ENCODE measurements at places on chromosomes 12 and 14.

GRCh38 chr14:103839579-103839978, 7.8 kb downstream of the PPP1R13B start:
- no peak for DNase-seq

DNA sequence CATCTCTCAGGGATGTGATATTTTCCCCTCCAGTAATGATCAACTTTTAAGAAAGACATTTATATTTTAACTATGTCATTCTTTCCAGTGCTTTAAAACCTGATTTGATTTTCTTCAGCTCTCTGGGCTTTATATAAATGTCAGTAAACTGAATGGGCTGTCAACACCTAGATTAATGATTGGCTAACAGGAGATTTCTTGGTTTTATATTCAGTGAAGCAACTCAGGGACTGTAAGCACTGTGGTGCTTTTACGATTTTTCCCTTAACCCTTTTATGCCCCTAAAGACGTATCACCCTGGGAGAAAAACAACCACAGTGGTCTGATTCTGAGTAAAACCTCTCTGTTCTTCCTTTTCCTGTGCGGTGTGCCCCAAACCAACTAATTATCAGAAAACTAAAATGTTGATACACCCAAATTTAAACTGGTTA, 38.0 kb downstream of the PTGER2 start:
- no peak for DNase-seq

DNA sequence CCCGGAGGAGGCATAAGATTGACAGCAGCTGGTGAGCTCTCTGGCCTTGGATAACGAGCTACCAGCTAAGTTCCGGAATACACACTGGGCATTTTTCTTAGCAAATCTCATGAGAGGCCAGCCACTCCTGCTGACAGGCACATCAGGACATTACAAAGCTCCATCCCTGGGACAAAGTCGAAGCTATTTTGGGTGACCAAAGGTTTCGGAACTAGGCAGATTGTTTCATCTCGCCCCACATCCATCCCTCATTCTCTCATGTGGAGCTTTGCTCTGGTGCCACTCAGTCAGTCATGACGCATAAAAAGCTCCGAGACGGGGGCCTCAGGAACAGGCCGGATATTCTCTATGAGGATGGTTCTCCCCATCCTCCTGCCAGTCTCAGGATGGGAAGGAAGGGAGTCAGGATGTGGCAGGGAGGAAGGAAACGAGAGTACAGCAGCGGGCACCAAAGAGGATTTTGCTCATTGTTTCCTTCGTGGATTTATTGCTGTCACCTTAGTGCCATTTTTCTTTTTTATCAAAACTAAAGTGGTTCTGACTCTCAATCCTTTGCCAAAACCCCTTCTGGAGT, 253.1 kb upstream of the FKBP4 start:
- no peak for DNase-seq

GRCh38 chr14:77190977-77191376, 9.4 kb downstream of the TMEM63C start:
- no peak for DNase-seq

DNA sequence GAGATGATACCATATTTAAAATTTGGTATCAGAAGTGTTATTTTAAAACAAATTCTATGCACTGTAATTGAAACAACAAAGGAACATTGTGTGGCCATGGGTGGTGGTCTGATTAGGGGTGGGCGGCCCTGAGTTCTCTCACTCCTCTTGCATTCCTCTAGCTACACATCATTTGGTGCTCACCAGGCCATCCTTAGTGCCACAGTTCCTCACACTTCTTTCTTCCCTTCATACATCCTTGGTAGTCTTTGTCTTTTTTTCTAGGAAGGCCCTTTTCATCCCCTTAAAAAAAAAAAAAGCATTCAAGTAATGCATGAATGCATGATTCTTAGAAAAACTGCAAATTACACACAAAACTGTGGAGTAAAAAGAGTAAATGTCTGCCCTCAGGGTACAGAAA, 2.4 kb upstream of the MANSC4 start:
- no peak for DNase-seq

DNA sequence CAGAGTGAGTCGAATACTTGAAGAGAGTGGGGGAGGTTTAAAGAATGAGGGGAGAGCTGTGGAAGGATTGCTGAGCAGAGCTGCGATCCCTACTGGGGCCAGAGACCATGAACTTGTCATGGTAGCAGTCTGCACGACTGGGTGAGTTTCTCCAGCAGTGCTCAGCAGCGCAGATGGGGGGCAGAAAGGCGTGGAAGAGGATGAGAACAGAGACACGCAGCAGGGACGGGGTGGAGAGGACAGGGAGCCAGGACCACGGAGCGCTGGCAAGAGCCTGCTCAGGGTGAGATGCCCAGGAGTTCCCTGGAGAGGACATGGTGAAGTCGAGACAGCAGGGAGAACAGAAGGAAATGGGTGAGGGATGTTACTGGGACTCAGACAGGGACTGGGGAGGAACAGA, 2.1 kb upstream of the AQP6 start:
- DNase-seq: no peak

GRCh38 chr14:61750708-61751474, 11.3 kb upstream of the SNAPC1 start:
- DNase-seq: peak; percentile 96

GRCh38 chr14:77067632-77068516, 30.2 kb upstream of the CIPC start:
- peak; percentile 56 for DNase-seq

- DNase-seq: no peak
These were observed 287.0 kb downstream of the RERGL start for GRCh38 chr12:17802657-17803641.

DNA sequence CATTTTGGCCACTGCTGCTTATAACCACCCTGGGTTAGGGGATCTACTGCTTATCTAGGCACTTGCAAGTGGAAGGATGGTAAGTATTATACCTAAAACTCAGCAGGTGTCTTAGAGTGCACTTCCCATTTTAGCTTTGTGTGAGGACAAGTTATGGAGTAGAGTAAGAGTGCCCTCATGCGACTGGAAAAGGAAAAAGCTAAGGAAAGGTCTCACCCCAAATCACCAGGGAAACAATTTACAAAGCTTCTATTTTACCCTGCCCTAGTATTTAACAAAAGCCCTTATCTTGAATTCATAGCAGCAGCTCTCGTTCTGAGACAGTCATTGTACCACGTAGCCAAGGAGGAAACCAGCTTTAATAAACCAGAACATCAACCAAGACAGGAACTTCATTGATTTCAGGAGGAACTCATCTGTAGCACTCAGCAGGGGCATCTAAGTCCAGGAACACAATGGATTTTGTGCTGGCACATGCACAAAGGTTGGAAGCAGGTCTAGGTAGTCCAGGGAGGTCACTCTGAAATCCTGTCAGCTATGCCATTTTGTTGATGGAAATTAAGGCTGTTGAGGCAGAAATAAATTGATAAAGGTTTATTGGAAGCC, 2.9 kb downstream of the RDH12 start:
- no peak for DNase-seq

- no peak for DNase-seq
These were observed 1276.4 kb downstream of the SLC16A7 start for GRCh38 chr12:60872219-60872618.

GRCh38 chr12:24012528-24012927, 63.1 kb upstream of the SOX5 start:
- DNase-seq: no peak

DNA sequence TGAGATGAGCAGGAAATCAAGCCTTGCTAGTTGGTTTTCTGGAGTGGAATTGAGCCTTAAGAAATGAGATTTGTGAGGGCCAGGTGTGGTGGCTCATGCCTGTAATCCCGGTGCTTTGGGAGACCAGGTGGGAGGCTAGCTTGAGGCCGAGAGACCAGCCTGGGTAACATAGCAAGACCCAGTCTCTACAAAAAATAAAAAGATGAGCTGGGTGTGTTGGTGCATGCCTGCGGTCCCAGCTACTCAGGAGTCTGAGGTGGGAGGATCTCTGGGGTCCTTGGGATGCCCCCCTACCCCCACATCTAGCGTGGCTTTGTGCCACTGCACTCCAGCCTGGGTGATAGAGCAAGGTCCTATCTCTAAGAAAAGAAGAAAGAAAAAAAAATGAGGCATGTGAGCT, 104.2 kb upstream of the RTL1 start:
- no peak for DNase-seq

DNA sequence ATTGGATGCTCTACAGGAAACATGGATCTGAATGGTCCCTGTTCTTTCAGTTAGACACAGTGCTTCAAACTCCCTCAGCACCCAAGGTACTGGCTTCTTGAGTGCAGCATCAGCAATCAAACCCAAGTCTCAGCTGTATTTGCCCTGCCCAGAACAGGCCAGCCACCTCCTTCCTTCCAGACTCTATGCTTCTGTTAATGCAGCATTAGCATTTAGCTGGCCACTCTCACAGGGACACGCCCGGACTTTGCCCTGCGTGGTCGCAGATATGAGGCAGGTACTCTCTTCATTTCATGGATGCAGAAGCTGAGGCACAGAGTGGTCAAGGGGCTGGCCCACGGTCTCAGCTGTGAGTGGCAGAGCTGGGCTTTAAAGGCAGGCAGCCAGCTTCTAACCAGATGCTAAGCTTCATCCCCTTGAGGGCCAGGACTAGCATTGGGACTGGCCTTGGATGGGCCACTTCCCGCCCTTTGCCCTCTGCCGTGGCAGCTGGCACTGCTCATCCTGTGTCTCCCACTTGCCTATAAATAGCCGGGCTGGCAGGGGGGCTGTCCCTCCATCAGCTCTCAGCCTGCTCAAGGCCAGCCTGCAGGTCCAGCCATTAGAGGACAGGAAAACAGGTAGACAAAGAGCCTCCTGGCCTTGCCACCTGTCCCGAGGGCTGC, 1.5 kb upstream of the SLC25A47 start:
- no peak for DNase-seq

DNA sequence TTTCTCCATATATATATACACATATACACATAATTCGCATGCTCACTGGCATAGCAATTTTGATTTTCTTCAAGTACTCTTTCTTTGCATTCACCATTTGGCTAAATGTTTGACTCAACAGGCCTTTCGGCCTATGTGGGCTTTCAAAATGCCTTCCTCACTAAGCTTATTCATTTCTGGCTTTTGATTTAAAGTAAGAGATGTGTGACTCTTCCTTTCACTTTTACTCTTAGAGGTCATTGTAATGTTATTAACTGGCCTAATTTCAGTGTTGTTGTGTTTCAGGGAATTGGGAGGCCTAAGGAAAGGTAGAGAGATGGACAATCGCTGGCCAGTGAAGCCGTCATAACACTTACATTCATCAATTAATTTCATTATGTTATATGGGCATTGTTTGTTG, 14.5 kb upstream of the KLRD1 start:
- no peak for DNase-seq

- DNase-seq: no peak
These were observed 5.7 kb upstream of the JDP2 start for GRCh38 chr14:75422169-75422568.

- DNase-seq: no peak
These were observed 65.6 kb downstream of the FERMT2 start for GRCh38 chr14:52885230-52885629.

DNA sequence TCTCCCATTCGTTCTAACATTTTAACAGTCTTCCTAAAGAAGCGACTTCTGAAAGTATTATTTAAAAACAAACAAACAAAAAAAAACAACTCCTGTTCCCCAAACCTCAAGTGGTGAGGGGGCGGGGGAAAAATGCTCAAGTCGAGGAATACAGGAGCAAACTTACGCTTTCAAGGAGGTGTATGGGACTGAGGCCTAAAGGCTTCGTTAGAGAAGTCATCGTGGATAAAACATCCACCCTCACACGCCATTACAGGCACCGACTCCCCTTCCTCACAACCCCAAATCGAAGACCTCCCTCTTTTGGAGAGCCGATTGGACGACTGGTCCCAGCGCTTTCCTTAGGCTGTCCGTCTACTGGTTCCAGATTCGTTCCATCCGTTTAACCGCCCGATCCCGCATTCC, 693 bp downstream of the CBX5 start:
- DNase-seq: no peak

GRCh38 chr14:100788517-100788916, 37.4 kb upstream of the MEG3 start:
- DNase-seq: no peak

GRCh38 chr14:50230701-50231474, 490 bp downstream of the SOS2 start:
- peak; percentile 77 for DNase-seq

GRCh38 chr14:30243805-30244204, 315.2 kb upstream of the G2E3 start:
- no peak for DNase-seq

GRCh38 chr12:106646472-106646871, 63.7 kb downstream of the RFX4 start:
- no peak for DNase-seq

DNA sequence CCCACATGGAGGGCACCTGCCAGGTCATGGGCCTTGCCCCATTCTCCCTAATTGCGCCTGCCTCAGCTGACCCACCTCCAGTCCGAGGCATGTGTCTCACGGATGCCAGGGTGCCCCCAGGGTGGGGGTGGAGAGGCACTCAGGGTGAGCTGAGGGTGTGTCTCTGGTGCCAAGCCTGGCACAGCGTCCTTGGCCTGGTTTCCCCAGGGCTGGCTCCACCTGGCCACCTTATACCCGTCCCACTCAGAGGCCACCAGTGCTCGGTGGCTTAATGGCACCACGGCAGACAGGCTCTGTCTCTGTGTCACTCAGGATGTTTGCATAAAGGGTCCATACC, 33.6 kb upstream of the TDRD9 start:
- DNase-seq: no peak

DNA sequence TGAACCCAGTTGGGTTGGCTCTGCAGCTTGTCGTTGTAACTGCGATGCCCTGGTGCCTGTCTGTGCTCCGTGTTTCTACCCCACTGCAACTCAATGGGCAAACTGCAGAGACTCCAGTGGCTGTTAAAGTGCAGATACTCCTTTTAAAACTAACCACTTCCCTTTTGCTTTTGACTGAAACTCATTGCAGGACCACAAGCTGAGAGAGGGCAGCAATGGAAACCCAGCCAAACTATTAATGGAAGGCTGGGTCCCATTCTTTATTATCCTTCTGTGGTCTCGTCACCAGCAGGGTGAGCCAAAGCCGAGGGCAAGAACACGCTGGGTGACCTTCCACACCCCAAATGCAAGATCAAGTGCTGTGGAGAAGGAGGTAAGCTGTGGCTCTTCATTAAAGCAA, 910.4 kb downstream of the VRK1 start:
- DNase-seq: no peak

DNA sequence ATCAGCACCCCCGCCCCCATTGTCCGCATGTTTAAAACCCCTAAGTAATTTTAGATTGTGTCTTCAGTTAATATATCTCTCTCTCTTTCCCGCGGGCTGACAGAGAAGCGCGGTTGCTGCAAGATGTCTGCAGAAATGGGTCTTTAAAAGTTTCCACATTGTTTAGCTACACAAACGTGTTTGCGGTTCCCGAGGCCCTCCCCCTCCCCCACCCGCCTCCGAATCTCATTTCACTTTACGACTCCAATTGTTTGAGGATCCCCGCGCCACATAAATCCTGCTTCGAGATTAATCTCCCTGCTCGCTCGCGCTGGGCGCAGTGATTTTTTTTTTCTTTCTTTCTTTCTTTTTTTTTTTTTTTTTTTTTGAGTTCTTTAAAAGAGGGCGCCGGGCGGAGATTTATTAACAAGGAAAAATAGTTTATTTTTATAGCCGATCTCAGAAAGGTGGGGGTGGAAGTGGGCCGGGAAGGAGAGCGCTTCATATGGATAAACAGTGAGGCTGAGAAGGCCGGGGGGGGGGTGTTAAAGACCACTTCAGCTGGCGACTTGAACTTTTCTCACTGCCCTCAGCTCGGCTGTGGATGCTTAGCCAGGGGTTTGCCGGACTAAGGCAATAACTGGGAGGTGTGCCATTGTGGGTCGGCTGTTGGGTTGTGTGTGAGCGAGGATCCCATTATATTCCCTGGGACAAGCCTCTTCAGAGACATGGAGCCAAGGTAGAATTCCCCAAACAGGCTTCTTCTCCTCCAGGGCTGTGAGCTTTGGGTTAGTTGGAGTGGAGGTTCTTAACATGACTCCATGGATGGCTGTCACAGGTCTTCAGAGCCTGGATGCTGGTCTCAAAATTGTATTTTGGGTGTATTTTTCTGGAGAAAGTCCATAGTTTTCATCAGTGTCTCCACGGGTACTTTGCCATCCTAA, 39.7 kb upstream of the TBX5 start:
- no peak for DNase-seq

All from tibial artery (tissue), 4 donors.